ENCODE measurements at places on chromosomes 3 and 15.

- no peak for DNase-seq
These were observed 106.2 kb upstream of the MCTP2 start for GRCh38 chr15:94125156-94125555.

- DNase-seq: no peak
These were observed 1216.9 kb upstream of the GBE1 start for GRCh38 chr3:82978368-82978767.

DNA sequence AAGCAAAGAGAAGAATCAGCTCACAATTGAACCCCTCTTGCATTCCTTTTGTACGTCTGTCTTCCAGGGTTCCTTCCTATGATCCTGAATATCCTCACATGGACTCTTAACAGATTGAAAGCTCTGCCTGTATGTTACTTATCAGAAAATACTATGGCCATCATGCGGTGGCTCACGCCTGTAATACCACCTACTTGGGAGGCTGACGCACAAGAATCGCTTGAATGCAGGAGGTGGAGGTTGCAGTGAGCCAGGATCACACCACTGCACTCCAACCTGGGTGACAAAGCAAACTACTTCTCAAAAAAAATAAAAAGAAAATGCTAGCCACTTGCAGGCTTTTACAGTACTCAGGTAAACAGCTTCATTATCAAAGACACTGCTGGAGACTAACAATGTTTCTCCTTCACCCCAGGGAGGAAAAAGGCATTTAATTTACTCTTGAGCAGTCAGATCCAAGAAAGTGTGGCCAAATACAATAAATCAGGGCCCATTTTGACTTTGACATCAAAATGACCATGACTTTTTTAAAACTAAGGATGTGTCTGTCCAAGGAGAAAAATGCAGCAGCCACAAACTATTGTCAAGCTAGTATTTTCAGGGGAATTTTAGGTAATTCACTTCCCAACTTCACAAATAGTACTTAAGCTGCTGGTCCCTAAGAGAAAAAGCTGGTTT is 27.3 kb downstream of the NPTN start:
- DNase-seq: no peak

DNA sequence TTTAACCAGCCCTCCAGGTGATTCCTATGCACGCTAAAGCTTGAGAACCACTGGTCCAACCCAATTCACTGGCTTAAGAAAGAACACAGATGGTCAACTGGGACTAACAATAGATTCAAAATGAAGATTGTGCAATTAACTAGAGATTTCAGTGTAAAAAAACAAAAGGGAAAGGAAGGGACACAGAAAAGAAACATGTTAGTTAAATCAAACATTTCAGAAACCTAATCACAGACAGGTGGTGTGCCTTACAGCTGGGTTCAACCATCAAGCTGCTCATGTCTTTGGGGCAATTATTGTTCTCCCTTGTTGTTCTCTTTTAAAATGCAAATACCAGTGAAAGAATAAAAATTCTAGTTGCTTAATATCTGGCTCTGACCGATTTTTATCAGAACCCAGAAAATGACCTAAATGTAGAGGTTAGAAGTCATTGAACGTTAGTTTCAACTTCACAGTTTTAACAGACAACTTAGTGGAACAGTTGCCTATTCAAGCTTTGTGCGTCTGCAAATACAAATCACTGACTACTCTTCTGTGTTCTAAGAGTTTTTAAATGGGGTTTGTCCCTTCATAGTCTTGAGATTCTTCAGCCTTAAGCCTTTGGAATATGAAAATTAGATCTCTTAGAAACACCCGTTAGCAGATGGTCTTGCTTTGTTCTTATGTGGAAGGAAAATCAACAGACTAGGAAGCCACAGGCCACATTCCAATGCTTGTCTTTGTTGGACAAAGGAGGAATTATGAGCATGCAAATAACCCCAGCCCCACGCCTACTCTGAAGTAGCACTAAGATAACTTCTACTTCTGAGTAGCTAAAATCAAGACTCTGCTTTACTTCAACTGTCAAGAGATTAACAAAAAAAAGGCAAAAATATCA is 223.4 kb downstream of the ATP8B4 start:
- no peak for DNase-seq

GRCh38 chr3:185797993-185798830 is 26.6 kb downstream of the IGF2BP2 start:
- DNase-seq: no peak

DNA sequence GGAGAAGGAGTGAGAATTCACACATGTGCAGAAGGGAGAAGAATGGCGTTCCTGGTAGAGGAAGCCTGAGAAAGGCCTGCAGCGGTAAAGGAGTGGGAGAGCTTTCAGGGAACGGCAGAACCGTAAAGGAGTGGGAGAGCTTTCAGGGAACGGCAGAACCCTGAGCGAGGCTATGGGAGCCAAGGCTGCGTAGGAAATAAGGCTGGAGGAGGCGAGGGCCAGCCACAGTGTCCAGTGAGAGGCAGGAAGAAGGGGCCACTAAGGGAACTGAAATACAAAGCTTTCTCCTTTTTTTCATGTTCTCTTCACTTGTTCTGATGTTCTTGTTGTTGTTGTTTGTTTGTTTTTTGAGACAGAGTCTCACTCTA is 41.6 kb downstream of the GOLGA6L10 start:
- DNase-seq: no peak

- DNase-seq: no peak
These were observed 7.2 kb downstream of the FAH start for GRCh38 chr15:80159811-80160569.

- DNase-seq: no peak
These were observed 53.2 kb upstream of the CTSH start for GRCh38 chr15:78997981-78998499.

DNA sequence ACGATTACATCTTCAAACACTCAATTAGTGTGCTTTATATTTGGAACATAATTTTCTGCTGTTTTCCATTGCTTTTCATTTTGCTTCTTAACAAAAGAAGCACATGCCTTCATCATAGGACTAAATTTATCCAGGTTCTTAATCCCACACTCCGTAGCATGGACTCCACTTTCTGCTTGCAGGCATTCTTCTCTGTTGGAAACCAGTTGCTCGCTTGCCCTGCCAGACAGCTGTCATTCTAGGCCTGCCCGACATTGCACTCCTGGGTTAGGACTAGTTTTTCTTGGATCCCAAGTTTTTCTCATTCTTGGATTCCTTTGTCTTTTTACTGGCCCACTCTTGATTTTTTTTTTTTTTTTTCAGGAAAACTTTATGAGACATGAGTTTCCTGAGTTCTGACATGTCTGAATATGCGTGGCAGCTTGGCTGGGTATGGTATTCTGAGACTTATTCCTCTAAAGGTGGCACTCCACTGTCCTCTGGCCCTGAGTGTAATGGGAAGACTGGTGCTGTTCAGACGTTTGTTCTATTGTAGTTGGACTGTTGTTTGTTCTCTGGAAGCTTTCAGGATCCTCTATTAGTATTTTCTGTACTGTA is 6.3 kb upstream of the ATP1B3 start:
- DNase-seq: no peak

- DNase-seq: peak; percentile 14
These were observed 301.2 kb upstream of the CDIN1 start for GRCh38 chr15:36278219-36278618.

GRCh38 chr3:126964950-126965349 is 18.0 kb upstream of the PLXNA1 start:
- DNase-seq: no peak

- no peak for DNase-seq
These were observed 6.1 kb downstream of the MST1 start for GRCh38 chr3:49683162-49683561.

DNA sequence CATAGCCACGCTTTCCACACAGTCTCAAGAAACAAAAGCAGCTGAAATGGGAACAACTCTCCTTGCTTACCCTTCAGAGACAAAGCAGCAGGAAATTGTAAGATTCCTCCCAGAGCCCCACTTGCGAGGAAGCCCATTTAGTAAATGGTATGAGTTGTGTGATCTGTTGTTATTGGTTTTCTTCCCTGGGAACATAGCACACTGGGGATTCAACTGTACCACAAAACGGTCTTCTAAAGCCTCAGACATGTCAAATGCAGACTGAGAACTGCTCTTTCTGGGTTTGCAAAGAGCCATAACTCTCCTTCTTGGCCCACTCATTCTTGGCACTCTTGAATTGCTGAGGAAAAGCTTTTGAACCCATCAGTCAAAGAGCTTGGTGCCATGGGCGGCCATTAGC is 101.0 kb upstream of the COL8A1 start:
- no peak for DNase-seq

- no peak for DNase-seq
These were observed 6.3 kb downstream of the PLCD1 start for GRCh38 chr3:38022896-38023709.

GRCh38 chr3:105014631-105015030 is 352.1 kb upstream of the ALCAM start:
- peak; percentile 32 for DNase-seq

GRCh38 chr3:23035927-23036640 is 167.0 kb upstream of the UBE2E2 start:
- no peak for DNase-seq

DNA sequence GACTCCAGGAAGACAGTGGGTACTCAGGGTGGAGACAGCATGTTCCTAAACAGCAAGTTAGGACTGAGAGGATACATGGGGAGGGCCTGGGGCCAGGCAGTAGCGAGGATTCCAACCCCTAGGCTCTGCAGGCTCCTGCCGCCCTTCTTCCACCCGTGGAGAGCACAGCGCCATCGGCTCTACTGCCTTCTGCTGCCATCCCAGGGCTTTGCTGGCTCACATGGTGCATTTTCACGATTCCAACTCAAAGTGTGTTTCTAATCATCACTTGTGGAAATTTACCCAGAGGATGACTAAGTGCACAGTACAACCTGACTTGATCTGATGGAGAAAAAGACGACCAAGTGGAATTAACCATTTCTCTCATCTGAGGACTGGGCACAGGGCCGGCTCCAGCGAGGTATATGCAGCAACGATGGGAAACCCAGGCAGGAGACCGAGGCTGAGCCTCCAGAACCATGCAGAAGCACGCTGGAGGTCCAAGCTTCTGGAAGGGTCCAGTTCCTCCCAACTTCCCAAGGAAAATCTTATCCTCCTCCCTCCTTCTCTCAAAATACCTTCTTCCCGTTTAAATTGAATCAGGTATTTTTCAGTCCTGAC is 104.6 kb downstream of the LRIG1 start:
- DNase-seq: no peak

- DNase-seq: no peak
These were observed 3.9 kb downstream of the OXTR start for GRCh38 chr3:8765528-8765927.

DNA sequence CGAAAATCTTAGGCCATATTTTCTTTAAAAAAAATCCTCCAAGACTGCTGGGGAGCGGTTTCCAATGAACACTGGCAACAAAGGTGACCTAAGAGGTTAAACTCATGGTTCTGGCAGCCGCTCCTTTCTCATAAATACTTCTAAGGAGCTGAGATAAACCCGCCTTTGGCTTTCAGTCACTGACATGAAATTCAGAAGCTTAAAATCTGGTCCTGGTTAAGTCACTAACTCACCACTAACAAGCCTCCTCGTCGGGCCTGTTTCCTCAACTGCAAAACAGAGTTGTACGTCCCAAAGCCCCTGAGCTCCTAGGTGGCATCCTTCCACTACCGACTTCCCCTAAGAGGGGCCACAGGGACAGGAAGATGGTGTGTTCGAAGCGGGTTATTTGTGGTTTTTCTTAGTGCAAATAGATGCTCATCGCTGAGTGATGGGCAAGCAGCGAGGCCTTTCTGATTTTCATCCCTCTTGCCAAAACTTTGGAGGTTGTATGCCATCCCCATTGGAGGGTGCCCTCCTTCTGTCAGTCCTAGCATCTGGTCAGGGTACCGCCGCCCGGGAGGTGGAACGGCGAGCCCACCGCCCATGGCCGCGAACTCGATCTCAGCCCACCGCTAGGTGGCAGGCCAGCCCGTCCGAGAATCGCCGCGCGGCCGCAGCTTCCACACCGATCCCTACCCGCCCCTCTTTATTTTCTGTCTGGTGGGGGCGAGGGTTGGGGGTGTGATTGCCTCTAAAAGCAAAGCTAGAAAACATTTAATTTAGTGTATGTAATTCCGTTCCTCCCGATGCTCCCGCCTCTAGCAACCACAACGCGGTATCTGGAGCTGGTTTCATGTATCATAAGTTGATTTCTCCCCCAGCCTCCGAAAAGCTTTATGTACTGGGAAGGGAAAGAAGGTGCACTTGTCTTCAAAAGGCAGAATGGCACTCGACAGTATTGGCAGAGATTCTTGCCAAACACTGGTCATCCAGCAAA is 4.6 kb downstream of the BCL6 start:
- DNase-seq: peak; percentile 74

GRCh38 chr15:57614241-57614640 is 22.5 kb downstream of the MYZAP start:
- DNase-seq: no peak

GRCh38 chr3:35760146-35760545 is 120.8 kb downstream of the ARPP21 start:
- no peak for DNase-seq

DNA sequence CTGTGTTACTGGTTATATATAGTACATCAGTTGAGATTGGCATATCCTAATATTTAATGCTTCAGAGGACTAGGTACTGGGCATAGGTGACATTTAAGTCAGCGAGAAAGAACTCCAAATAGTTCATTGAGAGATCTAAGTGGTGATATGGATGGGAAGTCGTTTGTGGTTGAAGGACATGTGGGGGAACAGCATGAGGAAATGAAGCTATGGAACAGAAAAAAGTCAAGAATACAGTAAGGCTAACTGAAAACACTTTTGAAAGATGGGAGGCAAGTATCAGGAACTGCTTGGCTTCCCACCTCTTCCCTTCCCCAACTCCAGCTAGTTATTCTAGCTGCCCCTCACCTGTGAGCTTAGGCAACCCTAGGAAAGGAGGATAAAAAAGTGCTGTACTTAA is 3.7 kb upstream of the MYO5A start:
- DNase-seq: no peak

DNA sequence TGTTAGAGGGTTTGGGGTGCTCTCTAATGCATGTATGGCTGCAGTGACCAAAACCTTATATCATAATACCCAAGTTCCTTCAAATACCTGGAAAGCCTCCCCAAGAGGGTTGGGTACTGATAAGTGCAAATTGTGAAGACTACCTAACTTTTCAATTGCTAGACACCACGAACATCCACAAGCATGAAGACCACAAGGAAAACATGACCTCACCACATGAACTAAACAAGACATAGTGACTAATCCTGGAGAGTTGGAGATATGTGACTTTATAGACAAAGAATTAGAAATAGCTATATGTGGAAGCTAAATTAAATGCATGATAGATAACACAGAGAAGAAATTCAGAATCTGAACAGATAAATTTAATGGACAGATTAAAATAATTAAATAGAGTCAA is 23.9 kb upstream of the AADACL2 start:
- no peak for DNase-seq

GRCh38 chr3:126058666-126059065 is 25.3 kb downstream of the SLC41A3 start:
- no peak for DNase-seq

All from fibroblast of the conjunctiva (primary cell).